ENCODE measurements at places on chromosomes 2 and 18.

DNA sequence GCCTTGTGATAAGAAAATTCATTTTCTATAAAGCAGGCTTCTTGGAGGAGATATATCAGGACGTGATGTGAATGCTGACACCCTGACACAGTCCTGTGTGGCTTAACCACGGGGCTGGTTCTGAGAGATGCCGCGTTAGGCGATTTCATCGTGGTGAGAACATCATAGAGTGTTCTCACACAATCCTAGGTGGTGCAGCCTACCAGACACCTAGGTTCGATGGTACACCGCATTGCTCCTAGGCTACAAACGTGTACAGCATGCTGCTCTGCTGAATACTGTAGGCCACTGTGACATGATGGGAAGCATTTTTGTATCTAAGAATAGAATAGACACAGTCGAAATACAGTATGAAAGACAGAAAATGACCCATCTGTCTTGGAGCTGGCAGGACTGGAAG, 82.5 kb downstream of the TNFRSF11A start:
- no peak for DNase-seq

- DNase-seq: peak; percentile 21
Measured at GRCh38 chr18:8705238-8705960, at the start of gene MTCL1. Gene MTCL1, plus strand, starts transcription at chr18:8705556. Its CDS starts 105 bp downstream, at chr18:8705661.

DNA sequence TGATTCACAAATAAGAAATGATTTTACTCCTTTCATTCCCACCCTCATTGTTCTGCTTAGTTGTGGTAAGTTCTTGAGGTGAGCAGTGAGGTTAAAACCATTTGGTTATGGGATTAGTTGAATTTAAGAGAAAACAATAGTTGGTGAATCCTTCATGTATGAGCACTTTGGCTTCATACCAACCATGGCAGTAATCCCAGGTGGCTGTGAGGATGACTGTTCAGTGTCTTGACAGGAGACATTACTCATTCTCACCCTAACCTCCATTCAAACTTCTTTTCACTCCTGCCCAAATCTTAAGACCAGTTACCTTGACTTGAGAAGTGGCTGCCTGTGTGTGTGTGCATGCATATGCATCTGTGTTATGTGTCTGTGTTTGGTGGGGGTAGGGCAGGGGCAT, 143.1 kb downstream of the SETBP1 start:
- DNase-seq: no peak

- no peak for DNase-seq
Measured at GRCh38 chr2:66573821-66574233, 138.9 kb downstream of the MEIS1 start.

GRCh38 chr2:172109988-172110811, 7.5 kb upstream of the DLX2 start:
- DNase-seq: no peak

DNA sequence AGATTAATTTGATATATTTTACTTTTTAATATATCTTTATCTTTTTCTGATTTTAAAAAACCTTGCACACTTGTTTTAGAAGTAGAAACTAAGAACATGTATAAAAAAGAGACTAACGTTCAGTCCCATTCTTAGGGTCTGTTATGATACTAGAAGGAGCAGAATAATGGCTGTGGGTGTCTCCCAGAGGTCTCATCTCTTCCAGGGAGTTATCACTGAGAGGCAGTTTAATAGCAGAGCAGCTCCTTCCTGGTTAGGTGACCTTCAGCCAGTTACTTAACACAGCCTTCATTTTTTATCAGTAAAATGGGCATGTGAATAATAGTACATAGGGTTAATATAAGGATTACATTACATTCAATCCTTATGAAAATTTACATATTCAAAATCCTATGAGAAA, 40.6 kb downstream of the FBXO48 start:
- no peak for DNase-seq

- DNase-seq: no peak
Measured at GRCh38 chr2:240780023-240780700, 39.9 kb downstream of the KIF1A start.

DNA sequence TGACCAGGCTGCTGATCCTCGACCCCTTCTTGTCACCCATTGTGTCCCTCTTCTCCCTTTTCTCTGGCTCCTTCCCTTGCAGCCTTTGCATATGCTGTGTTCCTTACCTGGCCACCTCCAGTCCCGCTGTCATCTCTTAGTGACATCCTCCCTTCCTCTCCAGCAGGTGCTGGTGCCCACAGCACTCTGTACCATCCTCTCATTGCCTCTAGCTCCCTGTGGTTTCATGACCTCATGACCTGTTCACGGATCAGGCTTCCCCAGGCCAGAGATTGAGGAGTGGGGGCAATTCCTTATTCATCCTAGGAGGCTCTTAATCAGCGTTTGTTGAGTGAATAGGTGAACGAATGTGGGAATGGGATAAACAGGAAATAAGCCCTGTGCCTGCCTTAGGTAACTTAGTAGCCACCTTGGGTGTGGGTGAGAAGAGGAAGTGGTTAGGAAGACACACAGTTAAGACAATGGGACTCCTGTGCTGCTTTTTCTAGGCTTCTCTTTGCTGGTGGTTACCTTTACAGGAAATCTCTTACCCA, 35.5 kb downstream of the ITGA6 start:
- DNase-seq: no peak

DNA sequence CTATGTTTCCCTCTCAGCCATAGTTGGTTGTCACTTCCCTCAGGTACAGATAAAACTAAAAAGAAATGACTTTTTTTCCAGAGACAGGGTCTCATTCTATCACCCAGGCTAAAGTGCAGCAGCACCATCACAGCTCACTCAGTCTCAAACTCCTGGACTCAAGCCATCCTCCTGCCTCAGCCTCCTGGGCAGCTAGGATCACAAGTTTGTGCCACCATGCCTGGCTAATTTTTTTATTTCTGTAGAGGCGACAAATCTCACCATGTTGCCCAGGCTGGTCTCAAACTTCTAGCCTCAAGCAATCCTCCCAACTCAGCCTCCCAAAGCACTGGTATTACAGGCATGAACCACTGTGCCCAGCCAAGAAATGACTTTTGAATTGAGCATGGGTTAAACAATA, 8.2 kb downstream of the ROCK2 start:
- DNase-seq: no peak

DNA sequence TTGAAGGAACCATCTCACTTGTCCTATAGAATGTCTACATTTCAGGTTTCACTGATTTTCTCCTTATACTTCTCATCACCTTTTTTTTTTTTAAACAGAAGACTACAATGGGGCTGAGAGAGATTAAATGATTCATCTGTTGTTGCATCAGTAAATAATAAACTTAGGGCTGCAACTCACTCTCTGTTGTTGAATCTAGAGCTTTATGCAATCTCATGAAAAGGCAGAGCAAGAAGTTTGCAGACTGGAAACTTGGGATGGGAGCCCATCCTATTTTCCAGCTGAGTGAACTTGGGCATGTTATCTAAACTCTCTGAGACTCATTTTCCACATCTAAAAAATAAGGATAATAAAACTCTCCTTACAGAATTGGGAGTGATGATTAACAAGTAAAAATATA, 58.4 kb downstream of the PDE1A start:
- no peak for DNase-seq

DNA sequence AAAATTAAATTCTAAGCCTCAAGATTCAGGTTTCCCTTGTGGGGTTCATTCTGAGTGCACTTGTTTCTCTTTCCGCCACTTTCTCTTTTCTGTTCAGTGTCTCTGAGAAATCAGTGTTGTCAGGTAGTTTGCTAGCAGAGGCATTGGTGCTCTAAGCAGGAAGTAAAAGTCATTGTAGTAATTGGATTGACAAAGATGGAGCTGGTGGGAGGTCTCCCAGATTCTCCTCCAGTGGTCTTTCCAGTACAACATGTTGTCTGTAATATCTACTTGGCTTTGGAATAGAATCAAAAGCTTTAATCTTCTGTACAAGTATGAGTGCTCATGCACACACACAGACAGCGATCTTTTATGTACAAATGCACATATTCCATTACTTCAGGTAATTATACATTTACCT, 135.6 kb downstream of the KLHL14 start:
- DNase-seq: no peak

DNA sequence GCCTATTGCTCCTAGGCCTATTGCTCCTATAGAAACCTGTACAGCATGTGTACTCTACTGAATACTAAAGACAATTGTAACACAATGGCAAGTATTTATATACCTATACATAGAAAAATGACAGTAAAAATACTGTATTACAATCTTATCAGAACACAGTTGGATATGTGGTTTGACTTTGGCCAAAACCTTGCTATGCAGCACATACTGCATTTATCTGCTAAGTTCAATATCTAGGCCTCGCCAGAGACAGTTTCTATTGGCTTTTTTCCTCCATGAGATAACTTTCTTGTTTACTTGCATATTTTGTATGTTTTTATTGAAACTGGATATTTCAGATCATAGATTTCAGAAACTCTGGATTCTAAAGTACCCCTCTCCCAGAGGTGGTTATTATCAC, 19.3 kb upstream of the TMEM87B start:
- DNase-seq: no peak

DNA sequence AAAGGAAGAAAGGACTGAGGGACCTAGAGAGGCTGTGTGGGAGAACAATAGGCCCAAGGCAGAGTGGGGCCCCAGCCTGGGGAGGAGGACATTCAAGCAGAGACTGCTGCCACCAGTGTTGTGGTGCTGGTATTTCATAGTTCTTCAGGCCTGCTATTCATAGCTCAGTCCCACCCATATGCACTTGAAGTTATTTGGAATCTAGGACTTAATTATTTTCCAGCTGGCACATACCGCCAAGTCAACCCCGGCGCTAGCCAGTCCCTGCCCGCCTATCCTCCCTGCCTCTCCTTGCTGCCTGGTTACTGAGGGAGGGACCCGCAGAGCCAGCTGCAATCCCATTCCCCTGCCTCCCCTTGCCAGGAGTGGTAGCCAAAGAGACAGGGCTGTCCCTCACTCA, 141.2 kb downstream of the CABLES1 start:
- no peak for DNase-seq

DNA sequence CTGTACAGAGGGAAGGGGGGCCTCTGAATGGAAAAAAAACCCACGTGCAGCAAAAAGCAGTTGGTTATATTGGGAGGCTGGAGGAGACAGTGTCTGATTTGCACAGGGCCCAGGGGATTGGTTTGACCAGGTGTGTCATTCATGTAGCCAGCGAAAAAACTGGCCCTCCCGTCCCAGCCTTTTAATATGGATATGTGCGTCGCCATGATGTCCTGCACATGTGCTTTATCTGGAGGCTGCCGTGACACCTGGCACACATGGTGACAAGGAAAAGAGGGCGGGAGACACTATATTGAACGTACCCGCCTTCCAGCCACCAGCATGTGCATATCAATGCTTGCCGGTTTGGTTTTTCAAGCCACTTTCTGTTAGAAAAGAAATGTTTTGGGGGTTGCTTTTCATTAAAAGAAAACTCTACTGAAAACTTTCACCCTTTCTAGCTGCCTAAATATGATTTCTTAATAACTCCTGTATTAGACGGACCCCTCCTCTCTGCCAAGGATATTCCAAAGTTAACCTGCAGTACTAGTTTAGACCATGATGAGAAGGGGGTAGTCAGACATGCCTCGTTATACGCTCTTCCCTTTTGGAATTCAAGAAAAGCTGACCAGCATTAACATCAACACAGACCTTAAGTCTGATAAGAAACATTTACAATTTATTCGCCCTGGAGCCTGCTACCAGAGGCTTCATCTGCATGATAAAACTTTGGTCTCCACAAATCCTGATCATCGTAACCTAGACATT, 16.2 kb downstream of the SLC25A52 start:
- DNase-seq: no peak

- no peak for DNase-seq
Measured at GRCh38 chr2:233853883-233854240, 473 bp downstream of the HJURP start.

DNA sequence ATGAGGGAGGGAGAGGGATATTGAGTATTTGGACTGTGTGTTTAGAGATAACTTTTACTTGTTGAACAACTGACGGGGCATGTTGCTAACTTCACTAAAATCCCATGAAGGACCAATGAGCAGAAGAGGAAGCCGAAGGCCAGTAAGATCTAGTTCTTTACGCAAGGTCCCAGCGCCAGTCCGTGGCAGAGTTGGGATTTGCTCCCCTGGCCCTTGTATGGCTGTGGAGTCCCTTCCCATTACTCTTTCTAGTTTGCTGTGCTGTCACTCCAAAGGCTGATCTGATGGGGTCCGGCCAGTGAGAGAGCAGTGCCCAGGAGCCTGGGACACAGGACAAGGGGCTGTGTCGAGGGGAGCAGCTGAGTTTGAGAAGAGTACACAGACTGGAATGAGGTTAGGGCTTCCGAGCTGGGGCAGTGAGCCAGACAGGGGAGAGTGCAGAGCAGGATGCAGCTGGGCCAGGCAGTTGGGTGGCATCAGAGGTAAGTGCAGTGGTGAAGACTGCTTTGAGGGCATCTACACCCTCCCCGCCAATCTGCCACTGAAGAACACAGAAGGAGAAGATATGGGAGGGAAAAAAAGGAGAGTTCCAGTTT, 692.9 kb upstream of the HS6ST1 start:
- no peak for DNase-seq

DNA sequence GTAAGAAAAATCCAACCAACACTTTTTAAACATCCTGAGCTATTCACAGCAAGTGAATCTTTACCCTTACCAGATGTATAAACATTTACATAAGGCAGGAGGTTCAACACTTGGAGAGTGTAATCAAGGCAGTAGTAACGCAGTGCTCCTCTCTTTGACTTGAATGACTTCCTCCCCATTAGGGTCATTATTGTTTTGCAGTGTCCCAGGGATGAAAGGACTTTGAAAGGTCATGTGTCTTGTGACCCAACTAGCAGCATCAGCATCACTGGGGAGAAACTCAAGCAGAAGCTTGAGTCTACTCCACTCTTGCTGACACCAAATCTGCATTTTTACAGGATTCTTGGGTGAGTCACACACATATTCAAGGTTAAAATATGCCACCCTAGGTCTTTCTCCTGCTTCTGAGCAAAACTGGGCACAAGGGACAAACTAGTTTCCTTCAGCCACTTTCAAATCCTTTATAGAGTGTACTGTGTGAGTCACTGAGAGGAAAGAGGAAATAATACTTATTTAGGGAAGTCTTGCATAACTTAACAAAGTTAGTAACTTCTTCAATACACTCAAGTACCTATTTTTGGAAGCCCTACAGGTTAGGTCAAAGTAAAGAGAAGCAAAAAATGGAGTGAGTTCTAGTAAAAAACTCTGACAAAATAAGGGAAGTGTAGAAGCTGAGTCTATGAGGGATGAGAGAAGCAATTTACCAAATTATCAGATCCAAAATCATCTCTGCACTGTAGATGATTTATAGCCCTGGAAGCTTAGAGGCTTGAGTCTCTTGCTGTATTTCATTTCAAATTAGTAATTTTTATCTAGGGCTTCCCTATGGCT, 51.0 kb upstream of the EML4 start:
- no peak for DNase-seq

DNA sequence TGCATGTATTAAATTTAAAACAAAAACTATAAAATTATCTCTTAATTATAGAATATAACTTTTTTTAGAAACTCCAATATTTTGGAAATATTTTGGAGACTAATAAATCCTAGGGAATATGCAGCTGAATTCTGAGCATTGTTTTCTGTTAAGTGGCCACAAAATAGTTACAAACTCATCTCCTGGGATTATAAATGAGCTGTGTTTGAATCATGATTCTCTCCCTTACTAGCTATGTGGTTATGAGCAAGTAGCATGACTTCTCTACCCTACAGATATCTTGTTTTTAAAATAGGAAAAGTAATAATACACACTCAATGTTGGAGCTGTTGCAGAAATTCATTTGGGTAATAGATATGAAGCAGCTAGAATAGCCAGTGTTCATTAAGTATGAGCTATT, 137.9 kb upstream of the ITGA4 start:
- DNase-seq: no peak

GRCh38 chr2:218569661-218570500, 1.2 kb downstream of the CNOT9 start:
- no peak for DNase-seq

Data from anterior cingulate cortex (tissue), 58 donors.